ENCODE measurements at places on chromosomes 2 and 18.

DNA sequence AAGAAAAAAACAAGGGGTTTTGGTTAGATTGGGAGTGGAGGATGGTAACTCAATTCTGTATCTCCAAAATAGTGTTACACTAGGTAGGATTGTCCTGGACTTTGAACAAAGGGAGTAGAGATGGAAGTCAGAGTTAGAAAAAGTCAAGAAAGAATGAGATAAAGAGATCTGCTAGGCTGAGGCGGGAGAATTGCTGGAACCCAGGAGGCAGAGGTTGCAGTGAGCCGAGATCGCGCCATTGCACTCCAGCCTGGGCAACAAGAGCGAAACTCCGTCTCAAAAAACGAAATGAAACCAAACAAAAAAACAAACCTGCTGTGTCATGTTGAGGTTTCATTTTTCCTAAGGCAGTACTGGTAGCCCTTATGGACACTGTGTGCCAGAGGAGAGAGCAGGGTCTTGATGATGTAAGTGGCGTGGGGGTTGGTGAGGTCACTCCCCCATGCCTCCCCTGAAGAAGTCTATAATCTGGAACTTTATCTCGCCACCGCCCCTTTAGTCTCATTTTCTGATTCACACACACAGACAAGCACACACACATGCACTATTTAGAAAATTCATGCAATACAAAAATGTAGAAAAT, 10.5 kb downstream of the DRC1 start:
- peak; percentile 26 for DNase-seq

DNA sequence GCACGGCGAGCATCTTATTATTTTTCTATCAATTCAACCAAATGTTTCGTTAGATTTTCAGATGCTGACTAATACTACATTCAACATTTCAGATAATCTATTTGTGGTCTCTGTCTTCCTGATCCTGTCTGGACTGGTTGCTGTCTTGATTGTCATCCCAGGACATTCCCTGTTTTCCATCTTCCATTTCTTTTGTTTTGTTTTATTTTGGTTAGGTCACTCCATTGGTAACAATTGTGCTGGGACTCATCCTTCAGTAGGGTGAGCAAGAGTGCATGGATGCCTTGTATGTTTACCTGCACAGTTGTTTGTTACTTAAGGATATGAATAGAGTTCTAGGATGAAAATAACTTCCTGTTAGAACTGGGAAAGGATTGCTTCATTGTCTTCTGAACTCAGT, 55.9 kb upstream of the ACYP2 start:
- no peak for DNase-seq

DNA sequence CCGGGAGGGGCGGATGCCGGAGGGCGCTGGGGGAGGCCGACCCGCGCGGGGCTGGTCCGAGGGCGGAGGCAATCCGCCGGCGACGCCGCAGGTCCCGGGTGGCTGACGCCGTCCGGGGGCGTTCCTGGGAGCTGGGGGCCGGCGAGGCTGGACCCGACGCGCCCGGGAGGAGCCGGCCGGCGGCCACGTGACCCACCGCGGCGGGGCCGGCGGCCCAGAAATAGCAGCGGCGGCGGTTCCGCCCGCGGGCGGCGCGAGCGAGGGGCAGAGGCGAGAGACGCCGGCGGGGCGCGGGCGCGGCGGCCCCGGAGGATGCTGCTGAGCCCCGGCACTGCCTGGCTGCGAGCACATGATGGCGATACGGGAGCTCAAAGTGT, at the start of gene RAB31:
RAB31 (plus strand) TSS at position 245 of the 377 bp plus-strand sequence; CDS start at position 350, 105 bp downstream.
- peak; percentile 83 for DNase-seq

DNA sequence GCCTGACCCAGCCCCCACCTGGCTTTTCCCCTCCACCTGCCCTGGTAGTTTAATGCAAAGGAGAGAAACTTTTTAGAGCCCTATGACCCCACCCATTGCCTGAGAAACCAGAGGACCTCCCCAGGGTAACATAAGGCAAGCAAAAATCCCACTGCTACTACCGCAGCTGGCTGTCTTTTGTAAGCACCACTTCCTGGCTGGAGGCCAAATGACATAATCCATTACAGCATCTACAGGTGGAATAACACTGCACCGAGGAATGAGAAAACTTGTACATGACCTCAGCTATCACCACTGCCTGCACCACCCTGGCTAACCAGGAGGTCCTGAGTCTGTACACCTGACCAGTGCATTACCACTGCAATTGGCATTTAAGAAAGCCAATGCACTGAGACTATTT, 149.6 kb upstream of the GALNT5 start:
- no peak for DNase-seq

- no peak for DNase-seq
Observed at GRCh38 chr2:68834737-68835376, 36.3 kb downstream of the BMP10 start.

DNA sequence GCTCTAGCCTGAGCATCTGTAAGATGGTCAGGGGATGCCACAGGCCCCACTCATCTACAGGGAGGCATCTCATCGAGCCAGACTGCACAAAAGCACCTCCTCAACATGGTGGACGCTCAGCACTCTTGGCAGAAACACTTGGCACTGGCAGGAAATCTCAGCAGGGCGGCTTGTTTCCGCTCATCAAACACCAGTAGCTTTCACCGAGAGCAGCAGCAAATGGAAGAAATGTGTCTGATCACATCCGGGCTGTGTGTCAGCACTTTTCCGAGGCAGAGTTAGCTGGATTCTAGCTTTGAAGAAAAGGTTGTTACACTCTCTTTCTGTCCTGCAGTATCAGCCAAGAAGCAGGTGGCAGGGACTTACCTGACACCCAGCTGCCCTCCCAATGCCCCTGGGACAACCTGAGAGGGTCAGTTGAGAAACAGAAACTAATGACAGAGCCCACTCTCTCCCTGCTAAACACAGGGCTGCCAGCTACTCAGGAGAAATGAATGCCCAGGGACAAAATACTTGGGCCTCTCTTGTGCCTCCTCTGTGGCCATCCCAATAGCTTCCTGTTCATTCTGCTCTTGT, 68.9 kb upstream of the FZD7 start:
- no peak for DNase-seq

DNA sequence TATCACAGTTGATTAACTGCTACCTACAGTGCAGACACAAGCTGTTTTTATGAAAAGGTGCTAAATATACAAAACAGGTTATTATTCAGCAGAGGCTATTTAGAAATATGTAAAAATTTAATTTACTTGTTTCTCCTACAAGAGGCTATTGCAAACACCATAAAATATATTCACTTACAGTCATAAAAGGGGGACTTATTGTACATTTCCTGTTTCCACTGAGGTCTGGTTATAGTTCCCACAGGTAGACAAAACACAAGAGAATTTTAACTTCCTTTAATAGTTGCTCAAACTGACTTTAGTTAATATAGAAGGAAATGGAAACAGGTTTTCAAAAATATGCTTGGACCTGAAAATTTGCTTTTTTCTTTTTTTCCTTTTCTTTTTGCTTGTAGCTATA, 40.0 kb upstream of the FRZB start:
- DNase-seq = no peak

DNA sequence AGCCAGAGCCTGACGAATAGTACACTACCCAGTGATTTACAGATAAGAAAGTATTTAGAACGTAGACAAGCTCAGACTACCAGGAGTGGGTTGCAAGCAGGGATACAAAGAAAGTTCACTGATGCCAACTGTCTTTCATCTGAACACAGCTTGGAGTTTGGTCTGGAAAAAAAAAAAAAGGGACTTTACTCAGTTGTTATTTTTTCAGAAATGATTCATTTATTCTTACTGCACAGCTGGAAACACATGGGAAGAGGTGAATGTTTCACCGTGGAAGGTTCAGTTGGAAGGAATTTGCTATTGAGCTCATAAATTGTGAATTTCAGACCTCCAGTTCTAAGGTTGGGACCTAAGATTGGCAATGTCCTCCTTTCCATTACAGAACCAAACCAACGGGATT, 259.7 kb downstream of the ETAA1 start:
- DNase-seq = no peak

DNA sequence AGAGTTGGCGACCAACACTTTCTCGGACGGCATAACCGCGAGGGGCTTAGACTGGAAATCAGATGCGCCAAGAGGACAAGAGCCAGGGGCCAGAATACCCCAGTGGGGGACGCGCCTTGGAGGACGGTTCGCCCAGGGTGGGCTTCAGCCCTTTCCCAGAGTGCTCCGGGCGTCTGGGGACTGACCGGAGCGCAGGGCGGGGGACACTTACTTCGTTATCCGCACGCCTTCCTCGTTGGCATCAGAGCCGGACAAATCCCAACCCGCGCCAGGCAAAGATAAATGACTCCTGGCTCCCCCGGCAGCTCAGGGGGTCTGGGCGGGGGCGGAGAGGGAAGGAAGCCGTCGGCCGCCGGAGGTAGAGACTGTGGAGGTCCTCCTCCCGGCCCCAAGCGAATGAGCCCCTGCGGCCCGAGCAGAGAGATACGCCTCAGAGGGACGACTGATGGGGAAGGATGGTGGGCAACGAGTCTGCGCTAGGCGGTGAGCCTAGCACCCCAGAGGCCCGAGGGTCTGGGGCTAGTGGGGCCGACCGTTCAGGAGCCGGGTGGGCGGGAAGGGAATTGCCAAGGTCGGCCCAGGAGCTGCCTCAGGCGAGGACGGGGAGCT, 4.7 kb upstream of the SATB2 start:
- DNase-seq = no peak

- no peak for DNase-seq
Observed at GRCh38 chr2:70403267-70404053, 101.6 kb upstream of the FAM136A start.

DNA sequence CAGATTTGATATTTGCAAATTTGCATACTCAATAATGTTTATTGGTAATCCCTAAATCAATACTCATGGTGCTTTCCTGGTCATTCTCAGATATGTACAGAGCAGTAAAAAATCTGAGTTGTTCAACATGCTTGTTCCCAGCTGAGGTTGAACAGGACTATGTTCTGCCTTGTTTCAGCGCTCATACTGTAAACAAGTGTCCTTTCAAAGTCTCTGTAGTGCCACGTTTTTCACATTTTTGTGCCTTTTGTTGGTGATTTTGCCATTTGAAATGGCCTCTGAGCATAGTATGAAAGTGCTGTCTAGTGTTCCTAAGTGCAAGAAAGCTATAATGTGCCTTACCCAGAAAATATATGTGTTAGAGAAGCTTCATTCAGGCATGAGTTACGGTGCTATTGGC, 16.0 kb upstream of the GATA6 start:
- DNase-seq = no peak

DNA sequence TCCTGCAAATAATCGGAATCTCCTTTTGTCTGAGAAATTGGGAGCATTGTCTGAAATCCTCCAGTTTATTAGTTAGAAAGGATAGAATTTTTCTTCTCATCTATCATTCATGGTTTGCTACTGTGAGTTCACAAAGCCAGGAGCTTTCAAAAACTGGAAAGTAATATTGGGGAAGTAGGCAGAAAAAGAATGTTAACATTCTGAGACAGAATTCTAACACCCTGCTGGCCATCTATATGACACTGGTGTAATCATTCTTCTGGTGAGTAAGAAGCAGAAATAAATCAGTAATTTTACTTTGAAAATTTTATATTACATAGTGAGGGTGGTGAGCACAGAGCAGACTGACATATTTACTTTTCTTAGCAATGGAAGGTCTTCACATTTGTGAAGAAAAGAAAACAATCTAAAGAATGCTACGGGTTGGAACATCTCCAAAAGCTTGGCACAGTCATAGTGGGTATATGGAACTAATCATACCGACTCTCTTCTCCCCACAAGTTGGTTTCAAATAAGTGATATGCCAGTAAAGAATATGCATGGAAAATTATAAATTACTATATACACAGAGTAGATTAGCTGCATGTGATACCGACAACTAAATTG, 344.9 kb downstream of the LPIN1 start:
- no peak for DNase-seq

- no peak for DNase-seq
Observed at GRCh38 chr2:143975216-143975615, 544.7 kb downstream of the ZEB2 start.

DNA sequence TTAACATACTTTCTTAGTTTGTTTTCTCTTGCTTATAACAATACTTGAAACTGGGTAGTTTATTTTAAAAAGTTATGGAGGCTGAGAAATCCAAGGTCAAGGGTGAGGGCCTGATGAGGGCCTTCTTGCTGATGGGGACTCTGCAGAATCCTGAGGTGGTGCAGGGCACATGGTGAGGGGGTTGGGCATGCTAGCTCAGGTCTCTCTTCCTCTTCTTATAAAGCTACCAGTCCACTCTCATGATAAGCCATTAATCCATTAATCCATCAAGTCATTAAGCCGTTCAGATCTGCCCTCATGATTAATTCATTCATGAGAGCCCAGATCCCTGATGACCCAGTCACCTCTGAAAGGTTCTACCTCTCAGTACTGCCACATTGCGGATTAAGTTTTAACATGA, 21.4 kb downstream of the ALMS1 start:
- DNase-seq = no peak

- DNase-seq = no peak
Observed at GRCh38 chr2:155733091-155733853, 599.2 kb downstream of the NR4A2 start.

GRCh38 chr2:223601932-223602666, at the start of gene SCG2:
SCG2 (minus strand) TSS chr2:223602361; CDS start chr2:223599282, 3,079 bp downstream.
- peak; percentile 13 for DNase-seq

DNA sequence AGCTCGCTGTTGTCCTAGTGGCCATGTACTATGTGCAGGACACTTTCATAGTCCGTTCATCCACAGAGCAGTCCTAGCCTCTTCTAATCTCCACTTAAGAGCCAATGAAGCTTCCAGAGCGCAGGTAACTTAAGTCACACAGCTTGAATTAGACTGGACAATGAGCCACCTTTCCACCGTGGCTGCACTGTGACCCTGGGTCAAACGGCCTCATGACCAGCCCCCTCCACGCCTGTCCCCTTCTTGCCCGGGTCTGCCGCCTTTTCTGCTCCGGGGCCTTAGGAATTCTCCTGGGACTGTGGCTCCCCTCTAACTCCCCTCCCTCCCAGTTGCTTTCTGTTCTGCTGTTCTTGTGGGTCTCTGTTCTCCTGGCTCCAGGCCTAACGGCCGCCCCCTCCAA, 8.4 kb upstream of the PRKCE start:
- DNase-seq = peak; percentile 16

GRCh38 chr2:47833516-47833968, 50.6 kb downstream of the MSH6 start:
- DNase-seq = peak; percentile 52

DNA sequence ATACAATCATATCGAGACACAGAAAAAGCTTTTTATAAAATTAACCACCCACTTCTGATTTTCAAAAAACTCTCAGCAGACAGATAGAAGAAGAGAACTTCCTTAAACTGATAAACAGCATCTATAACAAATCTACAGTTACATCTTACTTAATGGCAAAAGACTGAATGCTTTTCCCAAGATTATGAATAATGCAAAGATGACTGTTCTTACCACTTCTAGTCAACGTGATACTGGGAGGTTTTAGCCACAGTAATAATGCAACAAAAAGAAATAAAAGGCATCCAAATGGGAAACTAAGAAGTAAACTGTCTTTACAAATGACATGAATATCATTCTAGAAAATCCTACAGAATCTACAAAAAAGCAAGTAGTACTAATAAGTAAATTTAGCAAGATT, 58.0 kb upstream of the TMEM247 start:
- no peak for DNase-seq

GRCh38 chr2:141767051-141767450, 363.8 kb downstream of the LRP1B start:
- DNase-seq = no peak
